ENCODE measurements at places on chromosomes 4 and X.

DNA sequence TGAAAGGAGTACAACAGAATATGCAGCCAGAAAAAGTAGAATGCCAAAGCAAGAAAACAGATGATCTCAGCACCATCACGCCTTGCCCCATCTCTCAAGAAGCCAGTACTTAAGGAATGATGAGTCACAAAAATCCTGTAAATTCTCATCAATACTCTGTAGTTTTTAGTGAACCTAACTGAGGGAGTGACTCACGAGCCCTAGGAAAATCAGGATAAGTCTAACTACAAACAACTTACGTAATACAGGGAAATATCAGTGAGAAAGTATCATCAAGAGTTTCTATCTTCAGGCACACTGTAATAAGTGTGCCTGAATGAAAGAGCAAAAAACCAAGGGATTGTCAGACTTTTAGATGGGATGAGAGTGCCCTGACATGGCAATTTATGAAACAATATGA is 644.4 kb downstream of the STPG2 start:
- peak; percentile 45 for DNase-seq

- DNase-seq = no peak
Observed at GRCh38 chr4:170386511-170386910, 296.8 kb upstream of the AADAT start.

- DNase-seq = no peak
Observed at GRCh38 chr4:40687676-40688389, 58.2 kb upstream of the RBM47 start.

DNA sequence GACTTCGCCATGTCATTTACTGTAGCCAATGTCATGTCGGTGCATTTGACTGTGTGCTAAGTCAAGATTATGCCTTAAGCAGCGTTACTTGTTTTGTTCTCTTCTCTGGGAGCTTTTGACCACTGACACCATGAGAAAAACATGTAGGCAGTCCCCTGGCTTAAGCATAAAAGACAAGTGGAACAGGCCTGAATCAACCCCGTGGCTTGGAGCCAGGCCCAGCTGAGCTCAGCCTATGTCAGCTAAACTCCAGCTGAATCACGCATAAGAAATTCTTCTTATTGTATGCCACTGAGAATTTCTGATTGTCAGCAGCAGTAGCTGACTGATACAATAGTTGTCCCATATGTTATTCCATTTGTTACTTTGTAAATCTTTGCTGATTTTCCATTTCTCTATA is 261.9 kb downstream of the CBLL2 start:
- DNase-seq = no peak

Data from LoVo (cell line).